ENCODE measurements at places on chromosomes 5 and 9. TPM values are rescaled to one million over a fixed set of nuclear protein-coding genes. Genes with fewer than 3 reads are reported as not detected.

CCL27 gene
- total RNA-seq = not detected

SLC34A1 gene
- not detected for total RNA-seq

PCDHA1 gene
- total RNA-seq = not detected

ST8SIA4 gene
- 1.1 TPM for total RNA-seq

FCN1 gene
- total RNA-seq = 3.4 TPM

SLC6A3 gene
- not detected for total RNA-seq

PCDHB12 gene
- total RNA-seq = 2.7 TPM

PCDHGA1 gene
- 0.89 TPM for total RNA-seq

ZNF462 gene
- 43.9 TPM for total RNA-seq

DNA sequence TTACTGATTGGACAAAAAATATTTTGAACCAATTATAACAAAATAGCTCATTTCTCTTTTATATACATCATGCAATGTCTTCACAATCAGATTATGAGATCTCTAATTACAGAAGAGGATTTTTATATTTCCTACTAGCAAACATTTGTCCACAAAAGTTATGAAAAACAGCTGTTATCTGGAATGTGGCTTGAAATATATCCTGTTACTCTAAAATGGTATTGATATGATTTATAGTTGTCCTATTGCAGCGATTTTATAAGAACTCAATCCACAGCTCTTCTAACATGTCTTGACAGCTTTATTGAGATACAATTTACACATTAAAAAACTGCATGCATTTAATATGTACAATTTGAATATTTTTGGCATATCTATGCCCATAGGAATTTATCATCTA lies 779.9 kb upstream of the ACO1 start:
- no peaks in the 10 kb centered on the region for H3K4me1 ChIP-seq
- no peaks in the 10 kb centered on the region for H3K36me3 ChIP-seq
- H3K27me3 ChIP-seq = no peaks in the 10 kb centered on the region
- H3K27ac ChIP-seq = no peak overlapping the region
- ATAC-seq = no peak
- H3K4me3 ChIP-seq = no peak overlapping the region

- H3K4me1 ChIP-seq = no peaks in the 10 kb centered on the region
- ATAC-seq = no peak
- peaks cover 40% of the 10 kb centered on the region for H3K27me3 ChIP-seq
- no peaks in the 10 kb centered on the region for H3K36me3 ChIP-seq
- H3K4me3 ChIP-seq = no peak overlapping the region
Measured at GRCh38 chr5:161851691-161852299, 3.9 kb downstream of the GABRA1 start.

GRCh38 chr5:172235827-172236736 lies 42.1 kb downstream of the EFCAB9 start:
- no peak for ATAC-seq
- no peaks in the 10 kb centered on the region for H3K27me3 ChIP-seq
- no peak overlapping the region for H3K4me3 ChIP-seq
- H3K27ac ChIP-seq = no peak overlapping the region
- no peaks in the 10 kb centered on the region for H3K4me1 ChIP-seq
- H3K36me3 ChIP-seq = peaks cover 3% of the 10 kb centered on the region

- no peak overlapping the region for H3K4me3 ChIP-seq
- no peaks in the 10 kb centered on the region for H3K36me3 ChIP-seq
- H3K27me3 ChIP-seq = peaks cover 36% of the 10 kb centered on the region
- ATAC-seq = no peak
- H3K27ac ChIP-seq = no peak overlapping the region
Measured at GRCh38 chr5:1032551-1033027, 24.0 kb downstream of the NKD2 start.

DNA sequence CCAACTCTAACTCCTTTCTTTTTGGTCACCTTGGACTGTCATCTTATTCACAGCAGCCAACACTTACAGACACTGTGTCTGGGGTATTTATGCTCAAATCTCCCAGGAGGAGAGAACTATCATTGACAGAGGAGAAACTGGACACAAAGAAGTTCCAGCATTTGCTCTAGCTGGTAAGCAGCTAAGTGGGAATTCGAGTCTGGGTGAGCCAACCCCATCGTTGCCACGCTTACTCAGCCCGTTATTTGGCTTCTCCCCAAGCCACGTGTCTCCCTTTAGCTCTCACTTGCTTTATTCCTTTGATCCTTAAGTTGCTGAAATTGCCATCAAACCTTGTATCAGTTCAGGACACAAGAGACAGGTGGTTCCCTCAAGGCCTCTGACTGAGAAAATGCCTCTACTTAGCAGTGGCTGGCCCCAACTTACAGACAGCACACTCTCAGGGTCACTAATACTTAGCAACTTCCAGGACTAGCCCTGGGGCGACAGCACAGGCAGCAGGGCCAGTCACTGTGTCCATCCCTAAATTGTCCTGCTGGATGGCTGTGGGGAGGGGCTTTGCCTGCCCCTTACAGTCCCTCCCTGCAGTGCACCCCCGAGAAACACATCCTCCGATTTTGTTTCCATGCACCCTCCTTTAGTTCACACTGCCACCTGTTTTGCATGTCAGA lies 1.4 kb downstream of the SLC36A2 start:
- H3K36me3 ChIP-seq = no peaks in the 10 kb centered on the region
- no peak for ATAC-seq

DNA sequence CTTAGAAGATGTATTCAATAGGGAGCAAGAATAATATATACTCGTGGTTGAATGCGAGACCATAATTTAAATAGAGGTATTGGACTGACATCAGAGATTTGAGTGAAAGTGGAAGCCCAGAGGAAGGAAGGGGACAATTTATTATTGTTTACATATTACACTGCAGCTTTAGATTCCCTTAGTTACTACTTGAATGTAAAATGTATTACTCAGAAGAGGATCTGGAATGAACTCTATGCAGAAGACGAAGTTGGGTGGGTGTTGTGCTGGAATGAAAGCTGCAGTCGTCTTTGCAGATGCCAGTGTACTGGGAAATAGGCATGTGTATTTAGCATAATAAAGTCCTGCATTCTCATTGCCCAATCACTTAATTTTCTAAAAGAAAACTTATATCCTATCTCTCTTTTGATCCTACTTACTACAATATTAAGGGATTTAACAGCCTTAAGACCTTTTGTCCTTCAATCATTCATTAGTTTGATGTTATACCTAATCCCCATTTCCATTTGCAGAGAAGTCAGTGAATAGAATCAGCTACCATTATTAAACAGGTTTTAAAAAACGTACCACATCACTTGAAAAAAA lies 570.7 kb upstream of the WWC1 start:
- no peak overlapping the region for H3K4me3 ChIP-seq
- H3K27ac ChIP-seq = no peak overlapping the region
- no peaks in the 10 kb centered on the region for H3K4me1 ChIP-seq
- no peaks in the 10 kb centered on the region for H3K27me3 ChIP-seq
- H3K36me3 ChIP-seq = no peaks in the 10 kb centered on the region
- no peak for ATAC-seq

DNA sequence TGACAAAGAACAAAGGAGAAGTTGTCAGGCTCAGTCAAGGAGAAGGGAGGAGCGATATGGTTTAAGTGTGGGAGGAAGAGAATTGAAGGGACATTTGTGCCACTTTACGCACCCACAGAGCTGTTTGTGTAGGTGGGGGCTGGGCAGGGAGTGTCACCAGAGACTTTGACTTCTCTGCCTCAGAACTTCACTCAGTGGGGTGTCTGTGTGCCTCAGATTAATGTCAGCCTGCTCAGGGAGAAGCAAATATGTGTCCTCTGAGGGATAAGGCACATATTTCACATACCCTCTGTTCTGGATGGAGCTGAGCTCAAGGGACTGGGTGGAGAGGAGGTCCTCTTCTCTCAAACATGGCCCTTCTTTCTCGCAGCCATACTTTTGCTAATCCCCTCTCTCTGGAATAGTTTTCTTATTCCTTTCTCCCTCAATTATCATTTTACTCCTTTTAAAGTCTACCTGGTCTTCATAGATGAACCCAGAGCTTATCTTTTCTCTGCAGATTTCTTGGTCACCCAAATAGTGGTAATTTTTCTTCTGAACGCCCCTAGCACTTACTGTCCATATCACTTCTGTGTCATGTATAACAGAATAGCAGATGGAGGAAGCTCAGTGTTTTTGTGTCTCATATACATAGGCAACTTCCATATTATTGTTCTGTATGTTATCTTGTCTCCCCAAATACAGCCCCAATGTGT lies 77.0 kb downstream of the IQGAP2 start:
- H3K36me3 ChIP-seq = no peaks in the 10 kb centered on the region
- ATAC-seq = no peak
- H3K27me3 ChIP-seq = no peaks in the 10 kb centered on the region
- H3K27ac ChIP-seq = no peak overlapping the region

GRCh38 chr5:78887384-78888118 lies 97.6 kb downstream of the ARSB start:
- no peak overlapping the region for H3K27ac ChIP-seq
- H3K4me3 ChIP-seq = no peak overlapping the region
- H3K36me3 ChIP-seq = no peaks in the 10 kb centered on the region

- H3K4me3 ChIP-seq = no peak overlapping the region
- peaks cover 5% of the 10 kb centered on the region for H3K27me3 ChIP-seq
- ATAC-seq = no peak
- H3K4me1 ChIP-seq = no peaks in the 10 kb centered on the region
Measured at GRCh38 chr9:109510506-109510905, 12.4 kb upstream of the PTPN3 start.

DNA sequence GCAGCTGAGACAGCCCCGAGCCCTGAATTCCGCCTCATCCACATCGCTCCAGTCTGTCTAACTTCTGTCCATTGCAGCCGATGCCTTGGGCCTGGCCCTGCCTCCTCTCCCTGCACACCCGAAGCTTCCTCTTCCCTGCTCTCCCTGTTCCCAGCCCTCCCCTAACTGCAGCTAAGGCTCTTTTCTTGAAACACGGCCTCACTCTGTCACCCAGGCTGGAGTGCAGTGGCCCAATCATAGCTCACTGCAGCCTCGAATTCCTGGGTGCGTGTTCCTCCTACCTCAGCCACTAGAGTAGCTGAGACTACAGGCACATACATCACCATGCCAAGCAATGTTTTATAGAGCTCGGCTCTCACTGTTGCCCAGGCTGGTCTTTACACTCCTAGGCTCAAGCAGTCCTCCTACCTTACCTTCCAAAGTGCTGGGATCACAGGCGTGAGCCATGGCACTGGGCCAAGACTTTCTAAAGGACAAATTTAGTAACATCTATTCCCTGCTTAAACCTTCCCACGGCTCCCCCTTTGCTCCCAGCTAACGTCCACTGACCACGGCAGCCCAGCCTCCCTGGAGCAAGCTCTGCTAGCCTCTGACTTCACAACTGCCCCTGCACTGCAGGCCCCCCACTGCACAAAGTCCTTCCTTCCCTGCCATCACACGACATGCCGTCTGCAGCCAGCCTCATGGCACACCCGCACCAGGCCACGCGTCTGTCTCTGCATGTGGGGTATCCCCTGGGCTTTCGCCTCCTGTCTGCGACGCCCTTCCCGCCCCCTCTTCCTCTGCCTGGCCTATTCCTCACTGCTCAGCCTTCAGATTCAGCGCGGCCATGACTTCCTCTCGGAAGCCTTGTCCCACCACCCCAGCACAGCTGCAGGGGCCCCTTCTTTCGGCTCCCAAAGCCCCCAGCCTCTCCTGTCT lies 28.6 kb downstream of the LAMC3 start:
- no peaks in the 10 kb centered on the region for H3K36me3 ChIP-seq
- peak overlapping the region; percentile 43 for H3K27ac ChIP-seq
- peak; percentile 63 for ATAC-seq
- peaks cover 7% of the 10 kb centered on the region for H3K27me3 ChIP-seq

GRCh38 chr5:179115845-179116524 lies 55.8 kb downstream of the ZNF354C start:
- no peak overlapping the region for H3K4me3 ChIP-seq
- peaks cover 20% of the 10 kb centered on the region for H3K36me3 ChIP-seq
- H3K27ac ChIP-seq = no peak overlapping the region
- ATAC-seq = no peak
- H3K4me1 ChIP-seq = no peaks in the 10 kb centered on the region

GRCh38 chr5:36875051-36875789 lies 1.3 kb upstream of the NIPBL start:
- H3K4me1 ChIP-seq = peaks cover 17% of the 10 kb centered on the region
- H3K27ac ChIP-seq = peak overlapping the region; percentile 99
- peak overlapping the region; percentile 92 for H3K4me3 ChIP-seq
- ATAC-seq = peak; percentile 29
- H3K36me3 ChIP-seq = no peaks in the 10 kb centered on the region

DNA sequence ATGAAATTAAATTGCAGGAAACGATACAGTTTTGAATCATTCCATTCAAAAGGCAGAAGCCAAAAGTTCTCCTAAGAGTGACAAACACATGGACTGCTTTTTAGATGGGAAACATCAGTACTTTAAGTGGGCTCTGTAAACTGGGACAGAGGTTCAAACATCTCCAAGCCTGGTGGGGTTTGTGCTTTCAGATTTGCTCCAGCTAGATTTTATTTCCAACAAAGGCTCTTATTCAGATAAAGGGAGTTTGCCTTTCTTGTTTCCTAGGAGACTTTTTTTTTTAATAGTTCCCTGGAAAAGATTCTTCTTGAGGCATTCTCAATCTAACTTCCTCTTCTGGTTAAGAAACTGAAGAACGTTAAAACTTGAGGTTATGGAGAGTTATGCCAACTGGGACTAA lies 277.6 kb downstream of the TMEM38B start:
- ATAC-seq = no peak
- H3K4me1 ChIP-seq = no peaks in the 10 kb centered on the region
- no peaks in the 10 kb centered on the region for H3K36me3 ChIP-seq
- H3K4me3 ChIP-seq = no peak overlapping the region

DNA sequence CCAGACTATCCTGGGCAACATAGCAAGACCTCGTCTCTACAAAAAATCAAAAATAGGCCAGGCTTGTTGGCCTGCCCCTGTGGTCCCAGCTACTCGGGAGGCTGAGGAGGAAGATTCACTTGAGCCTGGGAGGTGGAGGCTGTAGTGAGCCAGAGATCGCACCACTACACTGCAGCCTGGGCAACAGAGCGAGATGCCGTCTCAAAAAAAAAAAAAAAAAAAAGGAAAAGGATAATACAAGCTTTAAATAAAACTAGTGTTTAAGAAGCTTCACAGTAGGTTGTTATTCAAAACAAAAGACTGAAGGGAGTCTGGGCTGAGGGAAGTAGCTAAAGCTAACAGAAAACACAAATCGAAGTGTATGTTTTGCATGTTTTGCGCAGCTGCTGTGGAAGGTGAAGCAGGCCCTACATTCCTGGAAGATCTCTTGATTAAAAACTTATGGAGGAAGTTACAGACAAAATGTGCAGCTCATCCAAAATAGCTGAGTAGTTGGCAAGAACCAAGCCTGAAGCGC lies 581 bp upstream of the C9orf40 start:
- no peaks in the 10 kb centered on the region for H3K36me3 ChIP-seq
- no peaks in the 10 kb centered on the region for H3K4me1 ChIP-seq
- H3K27me3 ChIP-seq = no peaks in the 10 kb centered on the region
- ATAC-seq = no peak

GRCh38 chr9:137028263-137029057 lies 423 bp upstream of the ABCA2 start:
- H3K27me3 ChIP-seq = no peaks in the 10 kb centered on the region
- H3K36me3 ChIP-seq = no peaks in the 10 kb centered on the region
- peaks cover 22% of the 10 kb centered on the region for H3K4me1 ChIP-seq
- H3K27ac ChIP-seq = peak overlapping the region; percentile 68

DNA sequence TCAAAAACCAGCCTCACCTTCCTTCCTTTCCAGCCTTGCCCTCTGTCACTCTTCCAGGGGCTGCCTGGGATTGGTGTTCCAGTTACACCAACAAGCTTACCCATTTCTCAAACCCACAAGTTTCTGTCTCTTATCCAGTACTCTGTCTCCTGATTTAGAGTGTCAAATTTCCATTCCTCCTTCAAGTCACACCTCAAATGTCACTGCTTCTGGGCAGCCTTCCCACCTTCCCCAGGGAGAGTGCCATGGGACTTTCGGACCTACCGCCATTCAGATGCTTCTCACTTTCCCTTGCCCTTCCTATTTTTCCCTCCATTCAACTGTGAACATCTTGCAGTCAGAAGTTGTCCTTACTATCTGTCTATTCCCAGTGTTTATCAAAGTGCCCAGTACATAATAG lies 2.0 kb upstream of the GRXCR2 start:
- no peaks in the 10 kb centered on the region for H3K4me1 ChIP-seq
- H3K4me3 ChIP-seq = no peak overlapping the region
- no peaks in the 10 kb centered on the region for H3K27me3 ChIP-seq
- H3K36me3 ChIP-seq = no peaks in the 10 kb centered on the region
